Aorta (tissue), 5 donors: ENCODE measurements at places on chromosomes 3 and 15.
A peak's percentile ranks its signal among the peaks of the same experiment; 100 is the strongest.

- DNase-seq = no peak
Observed at GRCh38 chr3:38165722-38166387, 518 bp downstream of the OXSR1 start.

DNA sequence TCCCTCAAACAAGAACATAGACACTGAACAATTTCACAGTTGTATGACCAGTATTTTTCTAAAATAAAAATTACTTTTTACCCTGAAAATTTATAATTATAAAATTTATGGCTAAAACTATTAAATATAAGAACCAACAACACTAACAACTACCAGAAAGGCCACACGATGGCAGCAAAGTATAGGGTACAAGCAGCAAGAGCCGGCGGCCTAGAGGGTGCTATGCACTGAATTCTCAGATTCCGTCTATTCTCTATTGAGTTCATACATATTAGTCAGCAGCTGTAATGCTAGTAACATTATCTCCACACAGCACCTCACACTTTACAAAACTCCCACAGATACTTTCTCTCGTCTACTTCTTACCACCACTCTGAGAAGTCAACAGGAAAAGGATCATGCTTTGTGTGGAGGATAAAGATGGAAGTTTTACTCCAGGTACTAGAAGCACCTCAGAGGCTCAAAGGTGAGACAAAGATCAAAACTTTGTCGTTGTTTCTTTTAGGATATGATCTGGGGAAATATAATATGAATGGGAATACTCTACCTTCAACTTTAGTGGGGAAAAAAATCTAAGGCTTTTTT is 160.5 kb downstream of the FGF12 start:
- DNase-seq = peak; percentile 78

GRCh38 chr3:5054098-5054497 is 68.0 kb upstream of the ARL8B start:
- DNase-seq = no peak

GRCh38 chr3:124974691-124975090 is 40.1 kb upstream of the MUC13 start:
- DNase-seq = no peak

DNA sequence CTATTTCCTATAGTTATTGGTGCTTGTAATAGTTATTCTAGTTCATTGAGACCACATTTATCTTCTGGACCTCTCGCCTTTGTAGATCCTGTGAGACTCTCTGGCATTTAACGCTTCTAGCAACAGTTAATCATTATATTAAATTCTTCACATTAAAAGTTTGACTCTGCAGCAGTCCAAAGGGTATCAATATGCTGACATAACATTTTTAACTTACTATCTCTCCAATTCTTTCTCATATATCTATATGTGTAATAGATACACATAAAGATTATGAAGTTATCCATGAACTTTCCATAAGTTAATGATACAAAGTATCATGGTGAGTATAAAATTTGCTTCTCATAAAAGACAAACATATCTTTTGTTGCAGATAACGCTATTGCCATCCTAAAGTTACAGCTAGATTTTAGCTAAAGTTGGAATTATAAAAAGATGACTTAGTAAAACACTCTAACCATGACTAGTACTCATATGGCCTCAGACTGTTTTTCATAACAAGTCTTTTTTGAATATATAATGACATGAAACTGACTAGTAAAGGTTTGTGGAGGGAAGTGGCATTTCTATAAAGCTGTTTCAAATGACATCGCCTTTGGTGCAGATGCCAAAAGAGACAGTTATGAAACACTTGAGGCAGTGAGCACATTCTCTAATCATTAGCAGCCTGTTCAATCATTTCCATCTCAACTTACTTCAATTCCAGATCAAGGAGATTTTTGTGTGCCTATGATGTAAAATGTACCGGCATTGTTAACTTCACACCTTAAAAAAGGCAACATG is 379.3 kb upstream of the CBLB start:
- no peak for DNase-seq

DNA sequence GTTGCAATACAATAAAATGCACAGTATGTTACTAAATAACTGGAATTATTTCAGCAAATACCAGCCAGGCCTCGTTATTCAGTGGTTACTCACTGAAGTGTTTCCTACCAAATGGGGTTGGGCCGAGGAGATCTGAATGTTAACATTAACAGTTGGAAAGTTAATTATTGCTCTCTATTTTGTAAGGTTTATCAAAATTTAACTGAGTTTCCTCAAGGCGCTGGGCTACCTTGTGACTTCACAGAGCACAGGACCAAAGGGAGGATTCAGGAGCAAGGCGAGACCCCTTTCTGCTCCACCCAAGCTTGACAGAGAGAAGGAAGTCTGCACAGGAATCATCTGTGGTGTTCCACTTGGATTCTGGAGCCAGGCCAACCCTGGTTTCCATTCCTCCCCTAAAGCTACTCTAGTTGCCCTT is 21.6 kb downstream of the ADAMTS9 start:
- no peak for DNase-seq

DNA sequence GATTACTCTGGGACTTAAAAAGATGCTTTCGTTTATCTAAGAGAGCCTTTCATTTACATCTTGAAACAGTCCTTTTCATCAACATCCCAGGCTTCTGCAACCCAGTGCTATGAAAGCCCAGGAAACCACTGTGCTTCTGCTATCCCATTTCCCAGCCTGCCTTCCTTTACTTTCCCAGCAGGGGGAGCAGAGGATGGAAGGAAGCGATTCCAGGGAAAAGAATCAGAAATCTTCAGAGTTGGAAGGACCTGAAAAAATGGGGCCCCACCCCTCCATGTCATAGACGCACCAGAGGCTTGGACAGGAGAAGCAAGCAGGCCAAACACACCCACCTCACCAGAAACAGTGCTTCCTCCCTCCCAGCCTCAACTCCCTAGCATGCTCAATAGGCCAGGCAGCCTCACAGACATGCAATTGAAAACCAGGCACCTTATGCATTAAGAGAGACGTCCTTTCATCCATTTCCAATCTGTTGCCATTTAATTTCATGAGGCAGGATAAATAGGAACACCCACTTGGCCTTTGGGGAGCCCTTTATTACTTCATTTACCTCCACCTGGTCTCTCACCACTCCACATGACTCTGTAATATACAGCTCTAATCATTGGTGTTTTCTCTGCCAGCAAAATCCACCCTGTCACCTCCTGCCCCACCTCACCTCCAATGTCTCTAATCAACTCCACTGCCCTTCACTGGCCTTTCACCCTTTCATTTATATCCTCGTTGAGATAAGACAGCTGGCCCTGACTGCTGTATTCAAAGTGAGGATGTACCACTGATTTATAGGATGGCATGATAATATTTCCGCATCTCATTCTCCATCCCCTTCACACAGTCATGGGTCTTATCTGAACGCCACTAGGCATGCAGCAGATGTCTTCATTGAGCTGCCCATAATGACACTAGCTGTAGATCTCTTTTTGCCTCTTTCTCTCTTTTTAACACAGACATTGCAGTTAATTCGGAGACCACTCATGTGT is 583.9 kb downstream of the NTRK3 start:
- DNase-seq = peak; percentile 50

- DNase-seq = no peak
Observed at GRCh38 chr15:39756806-39757522, 25.7 kb downstream of the FSIP1 start.

DNA sequence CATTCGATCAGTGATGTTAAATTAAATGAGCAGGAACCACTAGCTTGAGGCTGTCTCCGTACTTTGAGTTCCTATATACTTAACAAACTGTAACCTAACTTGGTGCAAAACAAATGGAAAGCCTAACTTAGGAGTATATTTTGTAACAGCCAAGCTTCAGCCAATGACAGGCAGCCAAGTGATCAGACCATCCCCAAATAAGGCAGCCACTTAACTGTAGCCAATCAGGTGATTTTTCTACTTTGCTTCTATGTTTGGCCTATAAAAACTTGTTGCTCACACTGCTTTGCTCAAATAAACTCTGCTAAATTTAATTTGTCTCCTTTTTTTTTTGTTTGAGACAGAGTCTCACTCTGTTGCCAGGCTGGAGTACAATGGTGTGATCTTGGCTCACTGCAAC is 19.3 kb upstream of the ZNF770 start:
- no peak for DNase-seq

DNA sequence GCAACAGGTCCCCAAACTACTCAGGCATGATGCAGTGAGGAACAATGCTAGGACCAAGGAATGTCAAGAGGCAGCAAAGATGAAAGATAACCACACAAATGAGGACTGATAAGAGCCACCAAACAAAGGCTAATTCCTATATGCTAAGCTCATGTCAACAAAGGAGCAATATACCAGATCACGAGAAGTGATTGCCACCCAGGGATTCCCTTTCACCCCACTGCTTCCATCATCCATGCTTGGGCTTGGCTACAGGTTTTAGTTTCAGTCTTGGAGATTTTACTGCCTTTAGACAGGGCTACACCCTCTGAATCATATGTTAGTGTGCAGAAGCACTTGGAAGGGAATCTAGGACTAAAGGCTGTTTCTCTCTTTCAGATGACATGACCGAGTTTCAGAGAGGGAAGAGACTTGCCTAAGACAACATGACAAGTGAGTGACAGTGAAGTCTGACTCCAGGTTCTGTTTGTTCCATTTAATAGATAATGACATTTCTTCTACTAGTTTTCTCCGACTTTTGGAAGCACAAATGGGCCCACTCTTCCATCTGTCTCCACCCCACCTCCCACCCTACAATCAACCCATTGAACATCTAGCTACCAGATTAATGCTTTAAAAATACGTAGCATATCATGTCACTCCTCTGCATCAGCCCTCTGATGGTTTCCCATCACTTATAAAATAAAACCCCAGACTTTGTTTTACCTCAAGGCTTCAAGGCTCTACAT is 173.5 kb upstream of the LRRN1 start:
- no peak for DNase-seq

DNA sequence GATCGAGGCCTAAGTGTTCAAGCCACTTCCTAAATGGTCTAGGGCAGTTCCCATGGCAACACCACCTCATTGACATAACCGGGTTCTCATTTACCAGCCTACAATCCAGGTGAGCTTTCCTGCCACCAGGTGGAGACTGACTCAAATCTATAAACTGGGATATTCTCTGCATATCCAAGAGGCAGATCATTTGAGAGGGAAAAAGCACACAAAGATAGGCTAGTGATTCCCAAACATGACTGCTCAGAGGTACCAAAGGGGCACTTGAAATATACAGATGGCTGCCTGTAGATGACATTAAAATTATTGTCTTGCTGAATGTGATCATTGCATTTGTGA is 141.3 kb upstream of the PROK2 start:
- DNase-seq = no peak

- no peak for DNase-seq
Observed at GRCh38 chr15:90561344-90562244, 31.9 kb downstream of the CRTC3 start.

- DNase-seq = no peak
Observed at GRCh38 chr15:94297558-94297957, 66.2 kb downstream of the MCTP2 start.

DNA sequence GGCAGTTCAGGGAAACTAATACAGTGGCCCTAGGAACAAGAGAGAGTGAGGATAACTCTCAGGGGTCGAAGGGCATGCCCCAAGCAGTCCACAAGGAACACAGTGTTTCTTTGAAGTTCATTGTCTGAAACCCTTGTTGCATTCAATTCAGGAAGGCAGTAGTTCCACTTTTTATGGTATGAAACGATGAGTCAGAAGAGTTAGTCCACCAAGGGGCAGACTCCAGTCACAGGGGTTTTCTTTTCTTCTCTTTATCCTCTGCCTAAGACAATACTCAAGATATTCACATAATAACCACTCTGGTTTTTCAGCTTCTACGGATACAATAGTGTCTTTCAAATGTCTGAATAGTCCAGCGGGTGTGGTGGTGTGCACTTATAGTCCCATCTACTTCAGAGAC is 23.7 kb upstream of the TICRR start:
- DNase-seq = no peak

- DNase-seq = peak; percentile 86
Observed at GRCh38 chr15:68930268-68931022, at the start of gene SPESP1. Gene SPESP1, plus strand, starts transcription at chr15:68930525. Its CDS starts 129 bp downstream, at chr15:68930654.

- no peak for DNase-seq
Observed at GRCh38 chr3:54121414-54122323, 683 bp upstream of the CACNA2D3 start.

DNA sequence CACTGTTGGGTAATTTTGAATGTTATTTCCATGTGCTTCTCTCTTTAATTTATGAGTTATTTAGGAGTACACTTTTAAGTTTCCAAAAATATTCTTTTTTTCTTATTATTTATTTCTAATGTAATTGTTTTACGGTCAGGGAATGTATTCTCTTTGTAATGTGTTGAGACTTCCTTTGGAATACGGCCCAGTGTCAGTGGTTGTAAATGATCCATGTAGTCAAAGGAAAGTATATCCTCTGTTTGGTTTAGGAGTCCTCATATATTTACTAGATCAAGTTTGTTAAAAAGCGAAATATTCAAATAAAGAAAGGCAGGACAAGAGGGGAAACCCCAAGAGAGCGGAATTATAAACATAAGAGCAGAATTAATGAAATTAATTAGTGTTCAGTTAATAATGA is 49.0 kb upstream of the ADGRG7 start:
- DNase-seq = no peak
